ENCODE measurements at places on chromosomes 12 and 14.

DNA sequence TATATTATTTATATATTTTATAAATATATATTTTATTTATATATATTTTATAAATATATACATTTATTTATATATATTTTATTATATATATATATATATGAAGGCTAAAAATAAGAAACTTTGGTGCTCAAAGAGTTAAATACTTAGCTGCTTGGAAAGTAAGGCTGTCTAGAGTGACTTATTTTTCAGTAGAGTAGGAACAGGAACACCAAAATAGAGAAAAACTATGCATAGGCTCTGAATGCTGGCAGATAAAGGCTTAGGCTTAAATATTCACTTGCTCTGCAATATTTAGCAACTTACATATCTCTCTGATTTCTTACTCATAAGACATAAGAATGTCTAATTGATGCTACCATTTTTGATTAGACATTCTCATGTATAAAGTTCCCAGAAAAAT, 991.2 kb downstream of the VRK1 start:
- DNase-seq: no peak

GRCh38 chr14:61213920-61214319, 67.2 kb downstream of the TMEM30B start:
- no peak for DNase-seq

- DNase-seq: no peak
These were observed 594 bp downstream of the ZCCHC8 start for GRCh38 chr12:122499991-122500684.

GRCh38 chr12:17283563-17283962, 677.6 kb upstream of the LMO3 start:
- no peak for DNase-seq
